ENCODE measurements at places on chromosomes 2 and 18.

DNA sequence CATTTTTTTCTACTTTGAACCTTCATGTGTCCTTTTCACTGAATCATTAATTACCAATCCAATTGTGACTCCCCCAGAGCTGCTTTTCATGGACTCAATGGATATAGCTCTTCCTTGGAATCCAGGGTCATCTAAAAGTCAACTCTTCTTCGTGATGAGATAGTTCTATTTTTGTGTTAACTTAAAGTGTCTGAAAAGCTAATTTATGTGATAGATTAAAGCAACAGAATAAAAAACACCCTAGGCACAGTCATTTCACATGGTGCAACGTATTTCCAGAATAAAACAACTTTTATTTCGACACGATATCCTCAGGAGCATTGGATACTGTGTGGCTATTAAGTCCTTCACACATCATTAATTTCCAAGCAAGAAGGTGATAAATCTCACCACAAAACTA is 250.6 kb upstream of the SPHKAP start:
- DNase-seq, result no peak

DNA sequence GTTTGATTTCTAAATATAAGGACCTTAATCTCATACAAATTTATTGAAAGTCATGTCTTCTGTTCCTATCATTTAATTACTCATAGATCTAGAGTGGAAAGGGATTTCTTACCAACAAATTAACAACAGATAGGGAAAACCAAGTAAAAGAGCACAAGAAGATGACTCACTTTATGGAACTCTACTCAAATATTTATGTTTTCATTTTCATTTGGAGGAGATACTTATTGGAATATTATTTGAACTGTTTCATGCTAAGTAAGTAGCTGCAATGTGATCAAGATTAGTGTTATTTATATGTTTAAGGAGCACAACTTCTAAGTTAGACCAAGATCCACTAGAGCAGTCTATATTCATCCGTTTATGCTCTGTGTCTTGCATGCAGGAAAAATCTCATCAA is 1.3 kb downstream of the NT5C1B start:
- no peak for DNase-seq

GRCh38 chr2:135904341-135904989 is 28.2 kb upstream of the MCM6 start:
- DNase-seq, result no peak

DNA sequence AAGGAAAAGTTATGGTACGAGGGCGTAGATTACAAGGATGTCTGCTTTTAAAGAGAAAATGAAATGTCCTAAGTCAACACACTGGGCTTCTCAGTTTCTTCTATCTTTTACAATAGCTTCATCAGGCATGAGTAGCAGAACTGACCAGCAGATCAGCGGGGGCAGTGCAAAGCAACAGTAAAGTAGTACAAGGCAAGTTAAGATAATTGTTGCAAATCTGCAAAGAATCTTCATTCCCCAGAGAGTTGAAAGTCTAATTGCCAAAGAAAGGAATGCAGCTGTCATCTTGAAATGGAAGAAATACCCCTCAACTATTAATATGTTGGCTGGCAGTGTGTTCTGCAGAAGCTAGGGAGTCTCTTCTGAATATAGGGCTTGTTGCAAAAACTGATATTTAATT is 60.2 kb upstream of the SLC39A10 start:
- no peak for DNase-seq

- DNase-seq, result no peak
Measured at GRCh38 chr2:215567504-215567903, 131.6 kb upstream of the FN1 start.

DNA sequence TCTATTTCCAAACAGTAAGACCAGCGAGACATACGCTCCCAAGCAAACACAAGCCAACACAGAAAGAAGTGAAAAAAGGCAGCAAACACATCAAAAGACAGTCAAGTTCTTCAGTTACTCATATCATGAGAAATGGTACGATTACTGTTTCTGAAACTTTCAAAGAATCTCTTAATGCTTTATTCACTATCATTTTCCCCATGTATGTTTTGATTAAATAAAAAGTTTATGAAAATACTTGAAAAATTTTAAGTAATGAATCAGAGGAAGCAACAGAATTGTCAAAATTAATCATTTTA is 114.9 kb downstream of the HDAC4 start:
- no peak for DNase-seq

GRCh38 chr18:7567474-7568425 is 634 bp downstream of the PTPRM start:
- peak; percentile 17 for DNase-seq

DNA sequence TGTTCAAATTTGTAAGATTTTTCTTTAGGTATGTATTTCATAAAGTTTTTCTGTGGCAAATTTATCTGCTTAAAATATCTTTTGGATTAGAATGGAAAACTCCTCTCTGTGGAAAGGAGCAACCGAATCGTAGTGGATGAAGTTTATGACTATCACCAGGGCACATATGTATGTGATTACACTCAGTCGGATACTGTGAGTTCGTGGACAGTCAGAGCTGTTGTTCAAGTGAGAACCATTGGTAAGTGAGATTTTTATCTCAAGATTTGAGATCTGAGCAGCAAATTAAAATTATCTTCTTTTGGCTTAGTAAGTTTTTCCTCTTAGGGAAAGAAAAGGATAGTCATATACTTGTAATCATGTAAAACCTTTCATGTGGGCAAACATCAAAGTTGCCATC is 14.2 kb downstream of the IL18RAP start:
- no peak for DNase-seq

DNA sequence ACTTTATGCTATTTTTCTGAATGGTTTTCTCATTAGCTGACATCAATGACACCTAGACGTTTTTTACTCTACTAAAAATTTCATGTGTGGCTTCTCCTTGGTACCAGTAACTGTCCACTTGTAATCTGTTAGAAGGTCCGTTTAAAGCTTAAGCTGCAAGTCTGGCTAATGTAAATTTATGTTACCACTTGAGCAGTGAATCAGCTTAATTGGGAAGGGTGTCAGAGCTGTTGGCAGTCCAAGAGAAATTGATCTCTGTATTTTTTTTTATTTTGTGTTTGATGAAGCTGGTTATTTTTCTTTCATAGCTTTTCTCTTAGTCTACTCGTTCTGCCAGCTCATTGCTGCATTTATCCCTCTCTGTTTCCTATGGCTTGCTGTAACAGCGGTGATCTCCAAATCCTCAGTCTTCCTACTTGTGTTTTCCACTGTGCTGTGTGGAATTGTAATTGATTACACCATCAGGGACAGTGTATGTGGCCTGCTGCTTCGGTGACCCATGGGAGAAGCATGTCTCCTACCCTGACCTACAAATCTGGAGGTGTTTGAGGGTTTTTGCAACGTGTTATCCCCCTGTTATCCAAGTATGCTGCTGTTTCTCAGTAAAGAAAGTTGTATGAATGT is 724.2 kb upstream of the REG3G start:
- no peak for DNase-seq

DNA sequence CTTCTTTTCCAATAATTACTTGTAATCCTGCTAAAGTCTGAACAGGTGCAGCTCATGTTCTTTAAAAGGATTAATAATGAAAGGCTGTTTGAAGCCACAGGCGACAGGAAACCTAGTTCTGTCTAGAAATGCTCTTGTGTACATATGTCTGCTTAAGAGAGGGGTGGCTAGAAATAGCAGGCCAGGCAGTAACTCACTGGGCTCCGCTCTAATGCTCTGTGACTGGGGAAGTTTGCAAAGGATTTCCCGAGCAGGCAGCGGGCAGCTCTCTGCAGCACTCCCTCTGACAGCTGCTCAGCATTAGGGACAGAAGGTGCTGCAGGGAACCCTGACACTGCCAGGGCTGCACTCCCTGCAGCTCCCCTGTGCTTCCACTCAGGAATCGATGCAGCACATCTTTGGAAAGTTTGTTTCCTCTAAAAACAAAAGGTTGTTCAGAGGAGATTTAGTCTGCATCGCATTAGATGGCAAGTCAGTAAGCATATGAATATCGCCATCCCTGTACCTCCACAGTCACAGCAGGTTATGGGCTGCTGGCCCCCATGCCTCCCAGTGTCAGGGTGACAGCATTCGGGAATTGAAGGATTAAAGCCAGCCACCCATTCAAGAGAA is 33.1 kb upstream of the TTC39C start:
- DNase-seq, result no peak

DNA sequence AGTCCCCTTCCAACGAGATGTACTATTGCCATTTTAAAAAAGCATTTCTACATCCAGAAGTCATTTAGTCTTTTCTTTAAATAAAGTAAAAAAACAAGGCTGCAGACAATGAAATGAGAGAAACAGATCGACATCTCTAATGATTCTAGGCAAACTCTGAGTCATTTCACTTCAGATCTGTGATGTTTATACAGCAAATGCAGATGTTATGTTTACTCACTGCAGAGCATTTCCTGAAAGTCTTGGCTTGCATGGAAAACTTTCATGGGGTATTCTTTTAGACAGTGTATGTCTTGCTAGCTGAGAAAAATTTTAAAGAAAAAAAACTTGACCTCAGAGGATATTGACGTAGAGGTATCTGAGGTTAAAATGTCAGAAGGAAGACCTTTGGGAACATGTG is 797.4 kb downstream of the CNTNAP5 start:
- no peak for DNase-seq

DNA sequence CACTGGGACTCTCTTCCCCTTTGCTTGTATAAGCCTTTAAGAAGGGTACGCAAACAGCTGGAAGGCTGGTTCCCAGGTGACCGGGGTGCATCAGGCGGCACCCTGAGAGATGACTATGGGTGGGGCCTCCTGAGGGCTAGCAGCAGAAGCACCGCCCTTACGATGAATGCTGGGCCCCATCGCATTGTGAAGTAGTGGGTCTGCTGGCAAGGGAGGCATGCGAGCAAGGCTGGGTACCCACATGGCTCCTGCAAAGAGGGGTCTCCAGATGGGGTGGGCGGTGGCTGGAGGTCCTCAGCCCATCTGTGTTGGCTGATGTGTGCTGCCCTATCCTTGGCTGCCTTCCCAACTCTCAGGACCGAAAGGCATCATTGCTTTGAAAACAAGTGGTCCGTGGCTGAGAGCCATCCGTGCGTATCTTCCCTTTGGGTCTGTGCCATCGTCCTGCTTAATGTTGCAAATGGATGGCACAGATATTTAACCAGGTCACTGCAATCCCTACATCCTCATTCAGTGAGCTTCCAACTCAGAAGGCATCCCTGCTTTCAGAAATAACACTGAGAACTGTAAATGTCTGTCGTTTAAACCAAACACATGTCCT is 83.5 kb upstream of the GPC1 start:
- DNase-seq, result no peak

- DNase-seq, result no peak
Measured at GRCh38 chr2:171688129-171688465, 828 bp downstream of the DYNC1I2 start.

- DNase-seq, result no peak
Measured at GRCh38 chr18:404061-404636, 96.4 kb downstream of the COLEC12 start.

DNA sequence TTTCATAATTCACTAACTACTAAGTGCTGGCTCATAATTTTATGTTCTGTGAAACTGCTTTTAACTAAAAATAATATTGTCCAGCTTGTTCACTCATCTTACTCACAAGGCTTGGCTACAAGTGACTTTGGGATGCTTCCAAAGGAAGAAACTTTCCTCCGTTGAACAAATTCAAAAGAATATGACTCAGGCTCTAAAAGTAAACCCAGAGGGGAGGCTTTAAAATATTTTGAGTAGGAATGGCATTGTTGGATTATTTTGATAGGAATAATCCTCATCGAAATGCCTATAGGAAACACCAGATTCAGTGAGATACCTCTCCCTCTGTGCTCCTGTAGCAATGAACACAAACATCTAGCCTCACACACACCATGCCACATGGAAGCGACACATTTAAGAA is 25.2 kb upstream of the TLK1 start:
- DNase-seq, result no peak

GRCh38 chr2:224734949-224735348 is 18.8 kb upstream of the CCDC195 start:
- DNase-seq, result no peak
